ENCODE measurements at places on chromosomes 7 and 10.

DNA sequence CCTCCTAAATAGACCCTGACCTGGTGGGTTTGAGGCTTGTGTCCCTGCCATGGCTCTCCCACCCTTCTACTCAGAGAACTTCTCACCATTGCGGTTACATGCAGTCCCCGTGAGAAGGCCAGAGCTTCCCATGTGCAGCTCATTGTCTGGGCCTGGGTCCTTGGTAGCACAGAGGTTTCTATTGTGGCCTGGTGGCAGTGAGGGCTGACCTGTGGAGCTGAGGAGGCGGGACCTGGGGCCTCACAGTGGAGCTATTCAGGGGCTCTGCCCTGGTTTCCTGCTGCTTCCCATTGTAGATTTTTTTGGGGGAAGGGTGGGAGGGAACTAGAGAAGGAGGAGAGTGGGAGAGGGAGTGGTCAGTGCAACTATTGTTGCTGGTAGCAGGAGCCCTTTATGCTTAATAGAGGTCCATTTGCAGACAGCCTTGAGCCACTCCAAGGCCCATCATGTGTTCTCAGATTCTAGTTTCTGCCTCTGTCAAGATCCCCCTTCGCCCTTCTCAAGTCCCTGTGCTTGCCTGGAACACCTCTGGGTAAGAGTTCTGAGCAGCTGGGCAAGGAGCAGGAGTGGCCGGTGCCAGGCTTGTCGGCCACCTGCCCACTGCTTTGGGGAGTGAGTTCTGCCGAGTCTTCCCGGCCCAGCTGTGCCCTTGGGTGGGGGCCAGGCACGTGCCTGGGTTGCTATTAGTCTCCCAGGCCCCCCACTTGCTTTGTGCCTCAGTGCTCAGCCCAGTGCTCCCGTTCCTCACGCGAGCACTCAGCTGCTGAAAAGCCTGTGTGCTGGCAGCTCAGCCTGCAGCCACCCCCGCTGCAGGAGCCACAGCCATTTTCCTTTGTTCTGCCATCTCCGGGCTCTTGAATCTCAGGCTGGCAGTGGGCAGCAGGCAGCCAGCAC lies 10.7 kb downstream of the TSPAN14 start:
- DNase-seq, result no peak

DNA sequence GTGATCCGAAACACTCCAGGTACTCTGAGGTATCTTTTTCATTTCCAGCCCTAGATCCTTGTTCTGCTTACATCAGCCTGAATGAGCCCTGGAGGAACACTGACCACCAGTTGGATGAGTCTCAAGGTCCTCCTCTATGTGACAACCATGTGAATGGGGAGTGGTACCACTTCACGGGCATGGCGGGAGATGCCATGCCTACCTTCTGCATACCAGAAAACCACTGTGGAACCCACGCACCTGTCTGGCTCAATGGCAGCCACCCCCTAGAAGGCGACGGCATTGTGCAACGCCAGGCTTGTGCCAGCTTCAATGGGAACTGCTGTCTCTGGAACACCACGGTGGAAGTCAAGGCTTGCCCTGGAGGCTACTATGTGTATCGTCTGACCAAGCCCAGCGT lies 5.1 kb downstream of the OIT3 start:
- DNase-seq, result no peak

DNA sequence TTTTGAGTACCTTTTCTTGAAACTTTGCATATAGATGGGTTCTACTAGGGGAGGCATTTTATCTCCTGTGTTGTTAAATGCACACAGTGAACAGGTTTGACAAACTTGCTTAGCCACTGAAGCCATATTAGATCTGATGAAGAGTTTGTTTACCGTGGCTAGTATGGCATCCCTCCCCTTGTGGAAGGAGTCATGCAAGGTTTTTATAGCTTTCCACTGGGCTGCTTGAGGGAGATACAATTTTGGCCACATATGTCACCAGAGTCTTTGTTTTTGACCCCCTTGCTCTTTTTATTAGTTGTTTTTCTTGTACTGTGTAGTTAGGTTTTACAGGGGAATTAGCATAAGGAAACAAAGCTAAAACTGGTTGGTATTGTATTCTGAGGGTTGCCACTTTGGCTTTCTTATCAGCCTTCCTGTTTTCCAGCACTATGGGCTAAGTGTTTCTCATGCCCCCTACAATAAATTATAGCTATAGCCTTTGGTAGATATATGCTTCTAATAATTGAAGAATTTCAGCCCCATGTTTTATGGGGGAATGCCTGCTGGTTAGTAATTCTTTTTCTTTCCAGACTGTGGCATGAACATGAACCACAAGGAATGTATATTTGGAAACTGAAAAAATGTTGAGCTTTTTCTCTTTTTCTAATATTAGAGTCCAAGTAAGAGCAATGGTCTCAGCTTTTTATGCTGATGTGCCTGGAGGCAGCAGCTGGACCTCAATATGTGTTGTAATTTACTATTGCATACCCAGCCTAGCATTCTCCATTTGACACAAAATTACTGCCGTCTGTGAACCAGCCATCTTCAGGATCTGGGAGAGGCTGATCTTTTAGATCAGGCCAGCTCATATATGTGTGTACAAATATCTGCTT lies 18.4 kb upstream of the STEAP2 start:
- DNase-seq, result no peak

GRCh38 chr10:58897236-58897635 lies 279.2 kb upstream of the PHYHIPL start:
- DNase-seq, result no peak

- DNase-seq, result no peak
Measured at GRCh38 chr10:47026301-47027107, 115.3 kb downstream of the PTPN20 start.

- no peak for DNase-seq
Measured at GRCh38 chr10:132069122-132069848, 3.5 kb downstream of the JAKMIP3 start.

GRCh38 chr10:12568391-12569009 lies 219.2 kb downstream of the CAMK1D start:
- DNase-seq, result no peak

DNA sequence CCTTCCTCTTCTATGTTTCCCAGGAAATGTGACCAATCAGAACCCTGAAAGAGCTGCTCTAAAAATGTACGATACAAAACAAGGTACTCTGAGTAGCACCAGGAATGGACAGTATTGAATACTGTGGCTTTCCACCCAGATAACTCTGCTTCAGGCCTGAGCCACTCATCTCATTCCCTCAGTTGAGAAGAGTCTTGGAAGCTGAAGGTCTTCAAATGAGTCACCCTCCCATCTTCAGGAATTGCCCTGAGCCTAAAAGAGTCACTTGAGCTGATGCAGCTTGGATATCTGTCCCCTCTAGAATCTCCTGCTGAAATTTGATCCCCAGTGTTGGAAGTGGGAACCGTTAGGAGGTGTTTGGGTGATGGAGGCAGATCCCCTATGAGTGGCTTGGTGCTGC lies 210.4 kb downstream of the DGKI start:
- no peak for DNase-seq

- no peak for DNase-seq
Measured at GRCh38 chr10:100819424-100819823, 74.0 kb downstream of the PAX2 start.

- no peak for DNase-seq
Measured at GRCh38 chr7:129843978-129844840, 108.6 kb downstream of the UBE2H start.

- DNase-seq, result no peak
Measured at GRCh38 chr10:17954861-17955260, 3.1 kb downstream of the SLC39A12 start.

GRCh38 chr10:103542764-103543616 lies 49.5 kb downstream of the NEURL1 start:
- DNase-seq, result no peak

GRCh38 chr10:70596860-70597809 lies 5.4 kb downstream of the PRF1 start:
- DNase-seq, result no peak

- DNase-seq, result no peak
Measured at GRCh38 chr10:99926925-99927720, 82.6 kb downstream of the DNMBP start.

DNA sequence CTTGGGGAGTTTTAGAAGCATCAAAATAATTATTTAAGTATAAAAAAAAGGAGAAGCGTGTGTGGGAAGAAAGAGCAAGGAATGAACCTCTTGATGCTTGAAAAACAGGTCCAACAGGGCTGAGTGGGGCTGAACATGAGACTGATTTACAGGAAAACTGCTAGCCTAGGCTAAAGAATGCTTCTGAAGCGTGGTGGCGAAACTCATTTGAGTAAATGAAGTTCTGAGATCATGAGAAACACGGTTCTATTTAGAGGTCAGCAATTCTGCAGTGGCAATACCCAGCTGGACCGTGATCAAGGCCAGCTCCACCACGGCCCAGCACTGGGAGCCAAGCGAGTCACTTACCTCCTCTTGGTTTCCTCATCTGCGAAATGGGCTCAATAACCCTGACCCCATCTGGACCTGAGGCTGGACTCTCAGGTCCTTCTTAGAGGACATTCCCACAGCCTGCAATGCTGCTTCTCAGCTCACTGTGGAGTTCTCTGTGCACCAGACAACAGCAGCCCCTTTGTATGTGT lies 140.1 kb upstream of the ADAM12 start:
- no peak for DNase-seq

DNA sequence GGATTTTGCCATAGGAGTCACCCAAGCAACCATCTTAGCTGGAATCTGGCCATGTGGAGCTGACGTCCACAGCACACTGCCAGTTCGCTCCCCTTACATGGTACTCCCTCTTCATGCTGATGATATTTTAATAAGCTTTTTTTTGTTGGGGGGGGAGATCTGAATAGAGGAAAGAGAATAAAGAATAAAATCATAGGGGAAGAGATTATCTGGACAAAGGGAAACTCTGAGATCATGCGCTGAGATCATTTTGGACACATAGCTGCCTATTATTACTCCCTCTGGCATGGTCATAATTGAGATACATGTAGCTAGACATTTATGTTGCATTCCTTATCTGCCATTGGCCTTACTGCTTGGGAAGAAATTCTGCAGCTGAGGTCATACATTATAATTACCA lies 282.7 kb downstream of the HTR7 start:
- no peak for DNase-seq

GRCh38 chr7:44220358-44221112 lies 19.8 kb downstream of the YKT6 start:
- DNase-seq, result no peak

GRCh38 chr7:104993217-104993862 lies 20.7 kb upstream of the KMT2E start:
- DNase-seq, result no peak

DNA sequence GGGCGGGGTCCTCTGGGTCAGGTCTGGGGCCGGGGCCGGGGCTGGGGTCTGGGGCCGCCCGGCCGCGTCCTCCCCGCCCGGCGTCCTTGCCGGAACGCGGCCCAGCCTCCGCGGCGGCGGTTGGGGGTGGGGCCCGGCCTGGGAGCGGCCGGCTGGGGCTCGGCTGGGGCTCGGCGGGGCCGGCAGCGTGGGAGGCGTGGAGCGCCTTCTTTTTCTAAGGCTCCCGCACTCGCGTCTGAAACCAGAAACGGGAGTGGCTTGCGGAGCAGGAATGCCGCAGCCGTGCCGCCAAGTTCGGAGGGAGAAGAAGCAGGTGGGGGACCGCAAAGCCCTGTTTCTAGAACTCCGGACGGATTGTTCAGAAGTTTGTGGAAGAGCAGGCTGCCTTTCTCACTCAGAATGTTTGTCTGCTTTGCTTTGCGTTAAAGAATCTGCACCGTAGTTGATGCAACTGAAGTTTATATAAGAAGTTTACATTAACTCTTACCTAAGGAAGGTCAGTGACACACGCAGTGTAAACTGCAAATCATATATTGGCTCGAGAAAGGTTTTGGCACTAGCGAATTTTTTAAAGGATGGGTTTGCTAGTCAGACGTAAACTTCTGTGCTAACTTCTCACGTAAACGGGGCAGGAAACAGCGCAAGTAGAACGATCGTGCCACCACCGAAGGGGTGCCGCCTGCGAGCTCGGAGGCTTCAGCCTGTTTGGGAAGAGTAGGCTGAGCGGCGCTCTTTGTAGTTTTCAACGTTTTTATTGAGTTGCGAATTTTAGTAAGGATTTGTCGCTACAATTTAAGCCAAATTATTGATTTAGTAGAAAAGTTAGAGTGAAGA lies 729 bp downstream of the DNAJB6 start:
- DNase-seq, result no peak

DNA sequence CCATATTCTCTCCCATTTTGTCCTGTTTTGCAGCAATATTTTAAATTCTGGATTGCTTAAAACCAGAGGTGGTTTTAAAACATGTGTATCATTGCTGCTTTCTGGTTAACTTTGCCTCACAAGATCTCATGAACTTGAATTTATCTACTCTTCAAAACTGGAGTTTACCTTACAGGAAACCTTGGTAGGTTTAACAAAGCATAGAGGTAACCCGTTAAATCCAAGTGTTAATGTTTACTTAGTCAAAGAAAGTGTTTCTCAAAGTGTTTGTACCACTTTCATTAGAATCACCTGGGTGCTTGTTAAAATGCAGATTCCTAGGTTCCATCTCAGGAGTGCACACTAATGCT lies 44.0 kb upstream of the VDAC2 start:
- no peak for DNase-seq

DNA sequence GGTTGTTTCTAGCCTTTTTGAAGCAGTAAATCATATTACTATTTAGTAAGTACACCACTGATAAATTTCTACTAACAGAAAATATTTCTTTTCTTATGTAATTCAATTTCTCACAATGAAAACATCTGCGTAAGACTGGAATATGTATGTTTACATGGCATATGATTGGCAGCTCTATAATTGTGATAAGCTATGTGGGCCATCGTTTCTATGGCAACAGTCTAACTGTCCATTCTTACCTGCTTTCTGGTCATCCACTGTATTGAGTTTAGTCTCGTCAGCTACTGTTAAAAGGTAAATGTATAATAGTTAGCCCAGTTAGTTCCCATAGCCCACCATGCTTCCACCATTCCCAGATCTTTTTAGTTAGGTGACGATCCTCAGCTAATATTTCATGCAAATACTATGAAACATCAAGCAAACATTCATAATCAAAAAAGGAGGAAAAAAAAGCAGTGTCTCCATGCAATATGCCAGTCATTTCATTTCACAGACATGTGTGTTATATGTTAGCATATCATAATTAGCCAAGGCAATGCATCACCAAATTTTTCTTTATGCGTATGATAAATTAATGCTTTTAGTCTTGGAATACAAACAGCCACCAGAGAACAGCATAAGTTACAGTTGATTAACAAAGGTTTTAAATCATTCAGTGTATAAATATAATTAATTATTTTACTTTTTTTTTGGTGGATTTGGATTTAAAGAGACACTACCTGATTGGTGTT lies 479.0 kb downstream of the PARD3 start:
- DNase-seq, result no peak

DNA sequence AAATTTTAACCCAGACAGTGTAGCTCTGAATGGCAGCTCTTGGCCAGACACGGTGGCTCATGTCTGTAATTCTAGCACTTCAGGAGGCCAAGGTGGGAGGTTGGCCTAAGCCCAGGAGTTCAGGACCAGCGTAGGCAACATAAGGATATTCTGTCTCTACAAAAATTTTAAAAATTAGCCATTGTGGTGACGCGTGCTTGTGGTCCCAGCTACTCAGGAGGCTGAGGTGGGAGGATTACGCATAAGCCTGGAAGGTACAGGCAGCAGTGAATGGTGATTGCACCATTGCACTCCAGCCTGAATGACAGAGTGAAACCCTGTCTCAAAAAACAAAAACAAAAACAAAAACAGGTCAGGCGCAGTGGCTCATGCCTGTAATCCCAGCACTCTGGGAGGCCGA lies 50.0 kb downstream of the SUFU start:
- no peak for DNase-seq

Data from activated CD8-positive, alpha-beta memory T cell treated with anti-CD3 and anti-CD28 coated beads for 1 hour (primary cell).